Liver (tissue), 10 donors: ENCODE measurements at places on chromosomes 3 and 15. TPM values are rescaled to one million over a fixed set of nuclear protein-coding genes. Genes with fewer than 3 reads are reported as not detected.

The CD96 gene
- 2.7 TPM for total RNA-seq

The UTS2B gene
- total RNA-seq, result not detected

The GRM7 gene
- total RNA-seq, result 0.08 TPM

The MME gene
- 20.7 TPM for total RNA-seq
